ENCODE measurements at places on chromosomes 6 and 20. TPM values are rescaled to one million over a fixed set of nuclear protein-coding genes. Genes with fewer than 3 reads are reported as not detected.

- DNase-seq: no peak
These were observed 4.5 kb upstream of the PXMP4 start for GRCh38 chr20:33724439-33725094.

Gene PTGIS
- polyA plus RNA-seq: 3.1 TPM

DNA sequence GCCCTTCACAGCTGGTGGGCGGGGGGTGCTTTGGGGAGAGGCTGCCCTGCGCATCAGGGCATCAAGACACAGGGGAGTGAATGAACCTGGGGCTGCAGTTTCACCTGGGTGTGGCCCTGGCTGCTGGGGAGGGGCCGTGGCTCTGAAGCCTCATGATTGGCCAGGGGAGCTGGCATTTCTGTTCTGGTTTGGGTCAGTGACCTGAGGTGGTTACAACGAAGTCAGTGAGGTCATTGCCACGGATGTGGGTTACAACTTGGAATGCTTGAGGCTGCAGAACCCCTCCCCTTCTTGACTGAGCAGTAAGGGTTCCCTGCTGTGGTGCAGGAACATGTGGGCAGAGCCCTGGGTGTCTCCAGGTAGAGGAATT, 3.0 kb downstream of the TCEA2 start:
- DNase-seq: no peak

GRCh38 chr20:8932192-8933165, 136.4 kb upstream of the PLCB4 start:
- DNase-seq: no peak

GRCh38 chr6:132023490-132023889, 72.3 kb upstream of the CCN2 start:
- no peak for DNase-seq

DNA sequence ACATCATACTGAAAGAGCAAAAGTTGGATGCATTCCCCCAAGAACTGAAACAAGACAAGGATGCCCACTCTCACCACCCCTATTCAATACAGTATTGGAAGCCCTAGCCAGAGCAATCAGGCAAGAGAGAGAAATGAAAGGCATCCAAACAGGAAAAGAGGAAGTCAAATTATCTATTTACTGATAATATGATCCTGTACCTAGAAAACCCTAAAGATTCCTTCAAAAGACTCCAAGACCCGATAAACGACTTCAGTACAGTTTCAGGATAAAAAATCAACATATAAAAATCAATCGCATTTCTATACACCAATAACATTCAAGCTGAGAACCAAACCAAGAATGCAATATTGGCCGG, 14.5 kb downstream of the CDK19 start:
- DNase-seq: no peak
